ENCODE measurements at places on chromosomes 3 and 15.

GRCh38 chr3:172247525-172248274 lies 200.6 kb downstream of the GHSR start:
- no peak for DNase-seq

- no peak for DNase-seq
These were observed 37.2 kb downstream of the MYO5A start for GRCh38 chr15:52491472-52491871.

- DNase-seq, result no peak
These were observed 34.3 kb upstream of the PLSCR2 start for GRCh38 chr3:146503461-146504202.

DNA sequence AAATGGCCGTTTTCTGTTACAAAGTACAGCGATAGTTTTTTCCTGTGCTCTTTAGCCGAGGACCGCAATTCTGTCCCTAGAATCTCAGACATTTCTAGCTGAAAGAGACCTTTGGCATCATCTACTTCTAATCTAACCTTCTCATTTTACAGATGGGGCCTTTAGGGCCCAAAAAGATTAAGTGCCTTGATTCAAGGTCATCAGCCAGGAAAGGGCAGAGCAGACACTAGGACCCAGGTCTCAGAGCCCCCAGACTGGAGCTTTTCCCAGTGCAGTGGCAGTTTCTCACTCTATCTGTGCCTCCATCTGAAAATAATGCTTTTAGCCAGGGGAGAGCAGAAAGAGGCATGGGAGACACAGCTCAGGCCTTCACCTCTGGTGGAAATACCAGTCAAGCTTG lies 20.6 kb downstream of the ABHD2 start:
- DNase-seq, result no peak

DNA sequence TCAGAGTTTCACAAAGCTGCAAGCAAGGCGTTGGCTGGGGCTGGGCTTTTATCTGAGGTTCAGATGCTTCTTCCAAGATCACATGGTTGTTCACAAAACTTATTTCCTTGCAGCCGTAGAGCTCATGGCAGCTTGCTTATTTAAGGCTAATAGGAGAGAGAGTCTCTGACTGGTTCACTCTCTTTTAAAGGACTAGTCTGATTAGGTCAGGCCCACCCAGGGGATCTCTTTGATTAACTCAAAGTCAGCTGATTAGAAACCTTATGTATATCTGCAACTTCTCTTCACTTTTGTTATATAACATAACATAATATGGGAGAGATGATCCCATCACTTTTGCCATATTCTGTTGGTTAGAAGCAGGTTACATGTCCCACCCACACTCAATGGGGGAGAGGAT lies 99.9 kb upstream of the CCNL1 start:
- DNase-seq, result no peak

- no peak for DNase-seq
These were observed 109.6 kb upstream of the CTDSPL start for GRCh38 chr3:37751967-37752648.

- no peak for DNase-seq
These were observed 65.5 kb downstream of the SSUH2 start for GRCh38 chr3:8579096-8579495.

- no peak for DNase-seq
These were observed 579.4 kb upstream of the TBL1XR1 start for GRCh38 chr3:177776661-177777101.

DNA sequence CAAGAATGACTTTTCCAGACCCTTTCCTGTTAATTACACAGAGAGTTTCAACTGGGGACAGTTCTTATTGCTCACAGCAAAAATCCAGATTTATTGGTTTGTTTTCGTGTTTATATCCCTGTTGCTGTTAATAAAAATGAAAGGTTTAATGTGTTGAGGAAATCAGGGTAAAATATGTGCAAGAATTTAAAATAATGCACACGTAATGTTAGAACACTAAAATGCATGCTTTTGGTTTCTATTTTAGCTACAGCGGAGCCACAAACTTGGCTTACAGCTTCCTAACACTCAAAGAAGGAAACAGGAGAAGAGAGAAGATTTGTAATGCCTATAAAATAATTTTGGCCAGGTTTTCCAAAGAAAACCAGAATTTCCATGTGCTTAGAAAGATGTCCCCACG lies 62.7 kb downstream of the CASR start:
- DNase-seq, result no peak

DNA sequence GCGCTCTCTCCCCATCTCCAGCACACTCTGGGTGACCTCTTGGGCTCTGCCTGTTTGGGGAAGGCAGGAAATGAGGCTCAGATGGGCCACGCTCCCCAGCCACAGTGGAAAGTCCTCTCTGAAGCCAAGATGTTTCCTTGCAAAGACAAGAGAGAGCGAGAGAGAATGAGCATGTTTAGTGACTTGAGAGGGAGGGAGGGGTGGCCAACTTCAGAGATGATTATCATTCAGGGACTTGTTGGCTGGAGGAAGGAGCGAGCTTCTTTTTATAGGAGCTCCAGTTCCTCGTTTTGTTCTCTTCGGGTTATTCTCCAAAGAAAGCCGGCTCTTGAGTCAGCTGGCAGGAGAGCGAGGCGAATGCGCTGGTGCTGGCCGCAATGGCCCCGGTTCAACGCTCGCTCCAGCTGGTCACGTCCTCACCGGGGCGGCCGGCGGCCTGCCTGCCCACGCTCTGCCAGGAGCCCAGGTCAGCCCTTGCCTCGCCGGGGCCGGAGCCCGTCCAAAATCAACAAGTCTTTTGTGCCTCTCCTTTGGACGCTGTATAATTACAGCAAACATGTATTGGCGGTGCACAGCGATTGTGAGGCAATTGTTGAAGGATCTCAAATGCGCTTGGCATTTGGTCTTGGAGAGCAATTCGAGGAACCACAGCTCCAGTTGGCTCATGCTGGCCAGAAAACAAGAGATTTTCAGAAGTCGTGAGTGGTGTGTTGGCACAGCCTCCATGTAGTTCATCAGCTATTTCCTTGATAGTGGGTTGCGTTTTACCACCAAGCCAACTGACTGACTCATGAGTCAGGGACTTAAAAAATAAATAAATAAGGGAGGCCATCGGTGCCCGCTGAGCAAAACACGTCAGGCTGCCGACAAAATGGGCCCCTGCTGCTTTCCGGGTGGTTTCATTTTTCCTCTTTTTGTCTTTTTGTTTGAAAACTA lies 288.6 kb downstream of the UACA start:
- DNase-seq, result no peak

DNA sequence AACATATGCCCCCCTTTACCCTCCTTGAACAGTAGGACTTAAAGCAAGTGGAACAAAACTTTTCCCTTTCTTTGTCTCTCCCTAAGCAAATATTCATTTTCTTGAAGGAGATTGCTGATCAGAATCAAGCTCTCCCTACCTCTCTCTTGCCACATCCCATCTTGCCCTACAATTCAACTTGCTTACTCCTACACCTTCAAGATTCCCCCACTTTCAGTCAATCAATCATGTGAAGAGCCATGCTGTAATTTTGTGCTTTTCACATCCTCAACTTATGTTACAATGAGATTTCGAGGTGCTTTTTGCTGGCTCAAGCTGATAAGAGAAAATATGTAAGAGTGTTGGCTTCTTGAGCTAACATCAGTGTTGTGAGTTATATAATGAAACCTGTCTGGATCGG lies 662.9 kb downstream of the NLGN1 start:
- DNase-seq, result no peak

DNA sequence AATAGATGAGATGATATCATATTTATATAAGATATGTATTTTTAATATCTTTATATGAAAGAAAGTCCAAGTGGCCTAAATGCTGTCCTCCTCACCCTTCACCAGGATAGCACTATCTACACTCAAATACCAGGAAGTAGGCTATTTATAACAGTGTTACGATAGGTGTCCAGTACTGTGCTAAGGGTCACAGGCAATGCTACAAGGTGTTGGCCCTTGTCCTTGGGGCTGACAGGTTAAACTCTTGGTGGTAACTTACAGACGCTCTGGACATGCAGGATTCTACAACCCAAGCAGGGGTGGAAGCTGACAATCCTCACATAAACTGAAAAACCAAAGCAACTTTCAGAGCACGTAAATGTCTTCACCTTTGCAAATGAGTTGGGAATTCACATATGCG lies 22.3 kb downstream of the NCEH1 start:
- DNase-seq, result no peak

Measured in CD4-positive, CD25-positive, alpha-beta regulatory T cell (primary cell).